ENCODE measurements at places on chromosomes 2 and 18. TPM values are rescaled to one million over a fixed set of nuclear protein-coding genes. Genes with fewer than 3 reads are reported as not detected.
A peak's percentile ranks its signal among the peaks of the same experiment; 100 is the strongest.

DNA sequence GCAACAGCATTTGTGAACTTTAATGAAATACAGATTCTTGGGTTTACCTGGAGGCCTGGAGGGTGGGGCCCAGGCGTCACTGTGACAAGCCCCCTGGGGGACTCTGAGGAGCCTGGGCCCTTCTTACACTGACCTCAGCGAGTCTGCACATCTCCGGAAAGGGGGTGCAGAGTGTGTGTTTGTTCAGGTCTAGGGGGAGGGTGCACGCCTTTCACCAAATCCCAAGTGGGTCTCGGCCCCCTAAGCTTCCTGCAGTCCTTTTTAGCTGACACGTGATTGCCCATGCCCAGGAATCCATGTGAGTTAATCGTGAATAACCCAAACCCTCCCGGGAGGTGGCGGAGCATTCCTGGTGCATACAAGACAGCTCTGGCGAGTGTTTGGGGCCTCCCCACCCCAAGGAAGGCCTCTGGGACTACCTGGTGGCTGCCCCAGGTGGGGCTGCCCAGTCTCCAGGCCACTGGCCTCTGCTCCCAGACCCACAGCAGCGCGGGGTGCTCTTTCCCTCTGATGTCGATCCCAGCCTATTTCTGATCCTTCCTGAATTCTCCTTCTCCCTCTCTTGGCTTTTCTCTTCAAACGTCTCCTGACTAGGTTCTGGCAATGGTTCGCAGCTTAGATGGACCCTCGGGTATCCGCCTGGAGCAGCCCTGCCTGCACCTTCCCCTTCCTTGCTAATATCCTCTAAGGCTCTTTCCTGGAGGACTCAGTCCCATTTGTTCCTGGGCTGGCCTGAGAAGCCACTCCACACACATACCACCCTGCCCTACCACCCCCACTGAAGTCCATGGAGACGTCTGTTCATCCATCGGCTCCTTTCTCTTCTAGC is 10.0 kb downstream of the NGEF start:
- no peak for DNase-seq

- DNase-seq: peak; percentile 32
Measured at GRCh38 chr2:238117199-238118154, 17.3 kb downstream of the ESPNL start.

GRCh38 chr2:143729296-143729814 is 600.1 kb downstream of the ARHGAP15 start:
- no peak for DNase-seq

Gene CREG2
- total RNA-seq: not detected

Measured in aorta (tissue), 5 donors.